MCF 10A (cell line): ENCODE measurements at places on chromosomes 1 and 21. TPM values are rescaled to one million over a fixed set of nuclear protein-coding genes. Genes with fewer than 3 reads are reported as not detected.

DNA sequence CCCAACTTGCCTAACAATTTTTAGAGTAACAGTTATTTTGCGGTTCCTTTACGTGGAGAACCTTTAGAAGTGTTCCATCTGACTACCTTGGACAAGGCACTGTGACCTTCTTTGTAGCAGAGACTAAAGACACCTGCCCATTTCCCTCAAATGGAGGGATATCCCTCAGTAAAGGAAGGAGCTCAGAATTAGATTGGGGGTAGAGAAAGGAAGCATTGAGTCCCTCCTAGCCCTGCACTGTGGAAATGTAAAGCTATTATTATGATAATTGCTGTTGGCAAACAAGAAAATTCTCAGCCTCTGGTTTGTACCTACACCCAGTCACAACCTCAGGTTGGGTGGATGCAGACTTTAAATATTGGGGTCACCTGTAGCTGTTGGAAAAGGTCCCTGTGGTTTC lies 72.6 kb upstream of the MACF1 start:
- H3K27ac ChIP-seq: no peak overlapping the region
- DNase-seq: no peak
- H3K36me3 ChIP-seq: peaks cover 11% of the 10 kb centered on the region
- H3K4me3 ChIP-seq: no peak overlapping the region

GRCh38 chr1:170309389-170310013 lies 163.7 kb downstream of the NTMT2 start:
- DNase-seq: no peak
- no peak overlapping the region for H3K27ac ChIP-seq
- H3K27me3 ChIP-seq: no peaks in the 10 kb centered on the region

GRCh38 chr1:22212400-22213233 lies 69.7 kb upstream of the WNT4 start:
- DNase-seq: no peak
- no peak overlapping the region for H3K27ac ChIP-seq
- peaks cover 6% of the 10 kb centered on the region for H3K4me1 ChIP-seq

GRCh38 chr1:88519156-88519555 lies 164.9 kb upstream of the PKN2 start:
- no peaks in the 10 kb centered on the region for H3K4me1 ChIP-seq
- DNase-seq: no peak
- no peaks in the 10 kb centered on the region for H3K36me3 ChIP-seq
- H3K4me3 ChIP-seq: no peak overlapping the region

DNA sequence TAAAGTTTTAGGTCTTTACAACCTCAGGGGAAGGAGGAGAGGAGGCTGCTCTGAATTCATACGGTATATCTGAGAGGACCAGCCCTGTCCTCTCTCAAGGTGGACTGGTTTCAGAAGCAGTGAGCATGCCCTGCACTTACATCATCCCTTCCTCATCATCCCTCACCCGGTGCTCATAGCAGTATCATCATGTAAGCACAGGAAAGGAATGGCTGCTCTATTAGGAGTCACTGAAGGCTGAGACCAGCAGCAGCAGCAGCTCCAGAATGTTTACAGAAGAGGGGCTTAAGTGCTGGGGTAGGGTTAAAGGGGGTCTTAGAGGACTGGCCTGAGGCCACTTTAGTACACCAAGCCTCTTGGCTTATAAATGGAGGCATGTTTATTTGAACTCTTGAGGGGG lies 185.9 kb downstream of the AK5 start:
- H3K4me1 ChIP-seq: no peaks in the 10 kb centered on the region
- no peak overlapping the region for H3K27ac ChIP-seq
- H3K36me3 ChIP-seq: no peaks in the 10 kb centered on the region
- peaks cover 11% of the 10 kb centered on the region for H3K27me3 ChIP-seq
- no peak for DNase-seq
- no peak overlapping the region for H3K4me3 ChIP-seq

- DNase-seq: no peak
- H3K36me3 ChIP-seq: no peaks in the 10 kb centered on the region
- H3K27me3 ChIP-seq: no peaks in the 10 kb centered on the region
These were observed 288.3 kb upstream of the ADGRL2 start for GRCh38 chr1:81512252-81513003.

DNA sequence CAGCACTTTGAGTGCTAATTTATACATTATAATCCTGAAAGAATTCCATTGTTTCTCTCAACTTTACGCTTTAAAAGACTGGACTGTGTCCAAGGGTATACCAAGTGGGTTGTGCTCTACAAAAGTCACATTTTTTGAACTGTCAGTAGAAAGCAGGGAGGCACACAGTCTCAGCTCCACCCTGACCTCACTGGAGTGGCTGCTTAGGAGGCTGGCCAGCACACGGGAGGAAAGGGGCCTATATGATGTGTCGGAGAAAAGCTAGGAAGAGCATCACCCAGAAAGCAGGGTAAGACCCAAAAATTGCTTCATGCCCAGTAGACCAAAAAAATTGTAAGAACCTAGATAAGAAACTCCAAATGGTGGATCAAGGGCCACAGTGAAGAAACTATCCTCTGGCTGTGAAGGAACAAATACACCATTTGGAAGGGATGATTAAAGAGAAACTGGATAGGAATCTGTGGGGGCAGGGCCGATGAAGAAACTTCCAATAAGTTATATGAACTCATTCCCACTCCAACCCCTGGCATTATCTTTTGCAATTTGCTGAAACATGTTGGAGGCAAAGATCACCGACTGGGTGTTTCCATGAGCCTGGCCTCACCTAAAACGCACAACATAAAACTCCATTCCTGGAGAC lies 1.9 kb downstream of the S100A10 start:
- no peak for DNase-seq
- peak overlapping the region; percentile 96 for H3K27ac ChIP-seq
- no peaks in the 10 kb centered on the region for H3K27me3 ChIP-seq
- H3K4me3 ChIP-seq: peak overlapping the region; percentile 89
- peaks cover 41% of the 10 kb centered on the region for H3K36me3 ChIP-seq

DNA sequence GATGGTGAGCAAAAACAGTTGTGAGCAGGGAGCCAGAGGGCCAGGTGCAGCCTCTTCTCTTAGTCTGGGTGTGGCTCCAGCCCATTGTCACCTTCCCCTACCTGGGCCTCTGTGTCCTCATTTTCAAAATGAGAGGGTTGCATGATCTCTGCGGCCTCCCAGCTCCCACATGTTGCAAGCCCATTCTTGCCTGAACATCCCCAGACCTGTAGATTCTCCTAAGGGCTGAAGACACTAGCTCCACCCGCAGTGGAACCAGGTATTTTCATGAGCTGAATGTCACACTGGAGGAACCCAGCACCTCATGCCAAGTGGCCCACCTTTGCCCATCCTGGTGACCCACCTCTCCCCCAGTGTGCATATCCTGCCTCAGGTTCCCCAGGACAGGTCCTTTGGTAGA lies 12.3 kb downstream of the IKBKE start:
- no peaks in the 10 kb centered on the region for H3K27me3 ChIP-seq
- no peak overlapping the region for H3K4me3 ChIP-seq
- DNase-seq: peak; percentile 86
- no peak overlapping the region for H3K27ac ChIP-seq

DNA sequence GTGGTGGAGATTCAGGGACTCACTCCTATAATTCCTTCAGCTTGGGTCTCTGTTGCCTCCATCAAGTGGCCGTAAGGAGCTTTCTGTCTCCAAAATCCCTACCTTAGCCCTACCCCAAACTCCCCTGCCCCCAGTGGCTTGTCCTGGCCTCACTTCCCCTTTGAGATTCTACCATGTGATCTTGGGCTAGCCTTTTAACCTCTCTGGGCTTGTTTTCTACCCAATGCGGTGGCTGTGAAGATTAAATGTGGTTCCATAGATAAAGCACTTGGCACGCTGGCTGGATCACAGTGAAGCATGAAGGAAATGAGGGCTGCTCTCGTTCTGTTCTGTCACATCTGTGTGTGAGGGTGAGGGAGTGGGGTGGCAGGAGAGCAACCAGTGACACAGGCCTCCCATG lies 43.6 kb downstream of the FAAH start:
- no peak overlapping the region for H3K27ac ChIP-seq
- no peak overlapping the region for H3K4me3 ChIP-seq
- no peak for DNase-seq
- no peaks in the 10 kb centered on the region for H3K36me3 ChIP-seq
- H3K4me1 ChIP-seq: peaks cover 4% of the 10 kb centered on the region
- H3K27me3 ChIP-seq: peaks cover 44% of the 10 kb centered on the region

DNA sequence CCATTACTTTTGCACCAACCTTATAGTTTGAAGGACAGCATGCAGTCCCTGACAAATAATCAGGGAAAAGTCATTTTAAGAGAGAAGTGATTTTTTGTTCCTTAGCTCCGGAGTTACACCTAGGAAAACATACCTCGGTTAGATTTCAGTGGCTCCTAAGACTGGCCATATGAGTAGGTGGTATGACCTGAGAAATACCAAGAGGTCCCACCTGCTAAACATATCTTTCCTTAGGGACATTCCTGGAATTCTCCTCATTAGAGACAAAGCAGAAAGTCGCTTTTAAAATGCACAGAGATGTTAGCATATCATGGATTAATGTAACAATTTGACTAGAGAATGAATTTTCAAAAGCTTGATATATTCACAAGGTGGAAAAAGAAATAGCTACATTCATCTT lies 84.2 kb upstream of the RNPC3 start:
- H3K27ac ChIP-seq: no peak overlapping the region
- DNase-seq: no peak
- H3K4me1 ChIP-seq: no peaks in the 10 kb centered on the region
- no peaks in the 10 kb centered on the region for H3K36me3 ChIP-seq
- H3K4me3 ChIP-seq: no peak overlapping the region
- peaks cover 21% of the 10 kb centered on the region for H3K27me3 ChIP-seq

GRCh38 chr1:63804829-63805484 lies 31.1 kb downstream of the ROR1 start:
- H3K27me3 ChIP-seq: no peaks in the 10 kb centered on the region
- no peaks in the 10 kb centered on the region for H3K4me1 ChIP-seq
- H3K36me3 ChIP-seq: no peaks in the 10 kb centered on the region
- no peak overlapping the region for H3K4me3 ChIP-seq

GRCh38 chr1:247332623-247333361 lies 1.1 kb upstream of the ZNF496 start:
- peak; percentile 68 for DNase-seq
- peak overlapping the region; percentile 93 for H3K4me3 ChIP-seq
- peaks cover 39% of the 10 kb centered on the region for H3K36me3 ChIP-seq
- H3K27me3 ChIP-seq: no peaks in the 10 kb centered on the region
- H3K27ac ChIP-seq: peak overlapping the region; percentile 84

DNA sequence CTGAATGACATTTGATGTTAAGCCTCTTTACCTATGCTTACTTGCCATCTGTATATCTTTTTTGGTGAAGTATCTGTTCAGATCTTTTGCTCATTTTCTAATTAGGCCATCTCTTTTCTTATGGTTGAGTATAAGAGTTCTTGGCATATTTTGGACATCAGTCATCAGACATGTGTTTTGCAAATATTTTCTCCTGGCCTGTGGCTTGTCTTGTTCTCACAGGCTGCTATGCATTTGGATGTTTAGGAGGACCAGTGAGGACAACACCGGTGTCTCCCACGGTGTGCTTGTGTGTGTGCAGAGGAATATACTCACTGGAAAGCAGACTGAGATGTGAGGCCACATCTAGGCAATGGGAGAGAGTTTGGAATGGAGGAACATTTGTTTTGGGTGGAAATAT lies 87.1 kb upstream of the LYST start:
- no peak overlapping the region for H3K4me3 ChIP-seq
- peaks cover 12% of the 10 kb centered on the region for H3K4me1 ChIP-seq
- no peaks in the 10 kb centered on the region for H3K36me3 ChIP-seq
- DNase-seq: peak; percentile 53
- H3K27ac ChIP-seq: peak overlapping the region; percentile 28

DNA sequence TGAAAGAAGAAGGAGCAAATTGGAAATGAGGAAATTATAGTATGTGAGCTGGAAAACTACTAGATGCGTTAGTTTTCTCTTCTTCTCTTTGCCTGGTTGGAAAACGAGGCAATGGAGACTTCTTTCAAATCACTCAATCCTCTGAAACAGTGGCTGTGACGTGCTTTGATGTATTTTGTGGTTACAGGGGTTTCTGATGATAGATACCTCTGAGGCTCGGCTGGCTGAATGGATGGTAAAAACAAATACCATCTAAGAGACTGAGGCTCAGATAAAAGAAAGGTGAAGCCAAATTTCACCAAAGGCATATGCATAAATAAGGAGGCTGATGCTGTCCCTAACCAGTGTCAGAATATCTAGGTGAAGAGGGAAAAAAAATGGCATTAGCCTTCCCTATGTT lies 15.1 kb downstream of the MAB21L3 start:
- DNase-seq: no peak
- H3K4me3 ChIP-seq: no peak overlapping the region
- no peak overlapping the region for H3K27ac ChIP-seq

DNA sequence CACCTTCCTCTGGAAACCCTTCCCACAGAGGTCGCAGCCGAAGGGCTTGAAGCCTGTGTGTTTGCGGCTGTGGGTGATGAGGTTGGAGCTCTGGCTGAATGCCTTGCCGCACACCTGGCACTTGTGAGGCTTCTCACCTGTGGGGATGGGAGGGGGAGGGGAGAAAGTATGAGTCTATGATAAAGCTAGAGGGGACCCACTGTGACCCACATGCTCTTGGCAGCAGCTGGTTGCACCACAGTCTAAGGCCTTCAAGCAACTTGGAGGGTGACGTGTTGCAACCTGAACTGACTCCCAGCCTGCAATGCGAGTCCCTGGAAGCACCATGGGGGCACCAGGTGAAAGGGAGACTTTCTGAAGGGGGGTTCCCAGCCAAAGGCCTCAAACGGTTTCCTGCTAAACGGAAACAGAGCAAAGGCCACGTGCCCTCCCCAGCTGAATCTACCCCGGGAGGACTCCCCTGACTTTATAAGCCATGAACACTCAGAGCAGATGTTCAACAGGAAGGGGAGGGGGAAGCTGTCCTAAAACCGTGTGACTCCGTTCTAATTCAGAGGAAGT lies 10.6 kb downstream of the GFI1 start:
- DNase-seq: no peak
- no peaks in the 10 kb centered on the region for H3K36me3 ChIP-seq
- no peaks in the 10 kb centered on the region for H3K27me3 ChIP-seq
- H3K4me1 ChIP-seq: peaks cover 5% of the 10 kb centered on the region

Gene LCE6A
- total RNA-seq: not detected in 2 replicates

Gene SLC30A7
- 55.0 and 59.5 TPM in 2 replicates for total RNA-seq

Gene NHLH1
- total RNA-seq: 0.12 and 0.20 TPM in 2 replicates

Gene HCN3
- 2.5 and 4.3 TPM in 2 replicates for total RNA-seq

Gene OR2T35
- total RNA-seq: not detected in 2 replicates

Gene PGBD5
- total RNA-seq: 0.83 and 1.2 TPM in 2 replicates

Gene OLIG2
- not detected in 2 replicates for total RNA-seq

Gene PAPPA2
- total RNA-seq: 11.5 and 35.7 TPM in 2 replicates

Gene KIF26B
- 1.6 and 3.1 TPM in 2 replicates for total RNA-seq

Gene CBR3
- total RNA-seq: 1.3 and 1.8 TPM in 2 replicates

Gene DYNLT4
- not detected in 2 replicates for total RNA-seq
